ENCODE measurements at places on chromosomes 12 and 14.

GRCh38 chr12:53805791-53806190 is 54.0 kb upstream of the CISTR start:
- DNase-seq: no peak

GRCh38 chr12:49028666-49029275 is 10.2 kb upstream of the PRKAG1 start:
- DNase-seq: no peak

DNA sequence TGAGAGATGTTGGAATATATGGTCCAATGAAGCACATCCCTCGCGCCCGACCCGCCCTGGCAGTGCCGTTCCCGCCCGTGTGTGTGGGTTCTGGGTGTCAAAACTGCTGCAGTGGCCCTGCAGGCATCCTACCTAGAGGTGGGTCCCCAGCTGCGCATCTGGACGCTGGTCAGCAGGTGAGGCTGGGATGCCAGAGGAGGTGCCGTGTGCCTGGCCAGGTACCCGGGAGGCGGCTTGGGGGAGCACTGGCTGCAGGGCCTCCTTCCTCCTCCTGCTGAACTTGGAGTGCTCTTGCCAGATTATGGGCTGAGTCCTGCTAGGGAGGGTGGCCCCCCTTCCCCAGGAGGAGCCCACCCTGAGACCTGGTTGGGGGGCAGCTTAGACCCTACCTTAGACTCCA is 5.2 kb downstream of the MTA1 start:
- no peak for DNase-seq

DNA sequence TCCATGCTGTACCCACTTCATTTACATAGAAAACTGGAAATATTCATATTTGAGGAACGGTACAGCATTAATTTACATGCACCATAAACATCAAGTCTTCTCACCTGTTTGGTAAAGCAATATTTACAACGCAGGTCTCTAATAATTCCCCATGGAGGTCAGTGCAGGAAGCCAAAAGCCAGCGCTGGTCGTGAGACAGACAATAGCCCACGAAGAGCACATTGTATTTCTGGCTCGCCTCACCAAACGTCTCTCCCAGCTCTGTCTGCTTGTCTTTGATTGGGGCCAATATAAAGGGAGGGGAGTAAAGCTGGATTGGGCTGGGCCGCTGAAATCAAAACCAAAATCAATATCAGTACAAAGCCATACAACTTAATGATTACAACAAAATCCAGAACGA is 302.1 kb downstream of the MED13L start:
- DNase-seq: no peak

DNA sequence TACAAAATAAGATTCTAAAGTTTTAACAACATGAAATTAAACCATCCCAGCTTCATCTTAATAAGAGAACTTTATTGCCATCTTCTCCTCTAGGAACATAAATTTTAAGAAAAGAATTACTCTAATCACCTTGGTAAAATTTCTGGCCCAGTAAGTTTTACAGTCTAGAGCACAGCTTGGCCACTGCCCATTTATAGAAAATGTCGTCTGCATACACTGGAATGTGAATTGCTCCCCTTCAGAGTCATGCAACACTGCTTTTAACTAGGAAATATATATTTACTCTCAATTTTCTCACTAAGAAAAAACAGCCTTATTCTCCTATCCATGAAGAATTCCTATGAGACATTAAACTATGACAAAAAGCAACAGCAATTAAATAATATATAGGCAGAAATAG is 48.2 kb downstream of the KCNC2 start:
- no peak for DNase-seq

- no peak for DNase-seq
These were observed 1.1 kb downstream of the INHBE start for GRCh38 chr12:57456145-57456700.

GRCh38 chr14:91281346-91281745 is 36.8 kb upstream of the GPR68 start:
- no peak for DNase-seq

GRCh38 chr12:122610207-122610606 is 83.2 kb downstream of the KNTC1 start:
- DNase-seq: no peak

GRCh38 chr14:54808326-54809161 is 94.1 kb downstream of the GCH1 start:
- DNase-seq: no peak

- DNase-seq: no peak
These were observed 189.0 kb downstream of the SOX5 start for GRCh38 chr12:23760495-23760894.

- no peak for DNase-seq
These were observed 42.2 kb downstream of the CSRP2 start for GRCh38 chr12:76836633-76837032.

GRCh38 chr12:124147575-124147974 is 147.3 kb upstream of the RFLNA start:
- DNase-seq: no peak

- no peak for DNase-seq
These were observed 161.3 kb upstream of the CCND2 start for GRCh38 chr12:4112290-4112689.

- no peak for DNase-seq
These were observed 567.6 kb downstream of the BCL11B start for GRCh38 chr14:98704441-98704840.

- DNase-seq: no peak
These were observed 3.7 kb downstream of the MYL6 start for GRCh38 chr12:56161690-56162351.

DNA sequence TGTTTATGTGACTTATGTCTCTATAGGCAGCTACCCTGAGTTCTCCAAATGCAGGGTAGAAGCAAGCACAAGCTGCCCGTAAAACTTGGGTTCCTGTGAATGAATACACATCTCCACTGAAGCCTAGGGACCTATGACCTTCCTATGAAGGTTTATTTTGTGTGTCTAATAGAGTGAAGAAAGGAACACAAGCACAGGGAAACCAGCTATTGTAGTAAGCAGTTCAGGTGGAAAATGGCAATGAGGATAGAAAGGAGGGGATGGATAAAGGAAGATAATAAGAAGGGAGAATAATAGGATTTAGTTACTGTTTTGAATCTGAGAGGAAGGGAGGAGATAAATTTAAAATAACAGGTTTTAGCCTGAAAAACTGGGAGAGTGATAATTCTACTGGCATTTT is 2.4 kb downstream of the PFKM start:
- DNase-seq: no peak

- DNase-seq: no peak
These were observed 55.8 kb downstream of the RAD51B start for GRCh38 chr14:67875175-67876006.

DNA sequence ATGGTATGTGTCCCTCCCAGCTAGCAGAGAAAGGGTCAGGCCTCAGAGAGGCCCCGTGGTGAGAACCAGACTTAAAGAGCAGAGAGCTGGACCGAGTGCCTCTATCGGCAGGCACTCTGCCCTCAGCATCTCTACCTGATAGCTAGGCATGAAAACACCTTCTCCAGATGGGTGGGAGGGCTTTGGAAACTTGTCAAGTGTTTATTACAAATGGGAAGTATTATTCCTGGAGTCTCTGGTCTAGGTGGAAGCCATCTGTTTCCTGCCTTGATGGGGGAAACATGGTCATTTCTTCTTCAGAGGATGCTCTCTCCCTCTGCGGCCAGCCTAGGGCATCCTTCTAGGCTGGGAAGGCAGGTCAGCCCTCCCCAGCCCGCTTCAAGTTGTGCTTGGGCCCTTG is 2.3 kb downstream of the TMEM63C start:
- DNase-seq: no peak

DNA sequence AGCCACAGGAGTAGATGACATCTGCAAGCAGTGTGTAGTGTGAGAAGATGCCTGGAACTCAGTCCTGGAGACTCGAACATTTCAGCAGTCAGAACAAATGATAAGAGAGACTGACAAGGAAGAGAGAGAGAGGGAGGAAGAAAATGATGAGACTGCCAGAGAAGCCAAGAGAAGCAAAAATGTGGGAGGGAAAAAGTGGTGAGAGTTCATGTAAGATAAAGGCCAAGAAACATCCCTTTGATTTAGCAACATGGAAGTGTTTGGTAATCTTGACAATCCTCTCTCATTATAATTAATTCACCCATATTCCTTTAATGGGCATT is 42.6 kb downstream of the LIMA1 start:
- DNase-seq: no peak

DNA sequence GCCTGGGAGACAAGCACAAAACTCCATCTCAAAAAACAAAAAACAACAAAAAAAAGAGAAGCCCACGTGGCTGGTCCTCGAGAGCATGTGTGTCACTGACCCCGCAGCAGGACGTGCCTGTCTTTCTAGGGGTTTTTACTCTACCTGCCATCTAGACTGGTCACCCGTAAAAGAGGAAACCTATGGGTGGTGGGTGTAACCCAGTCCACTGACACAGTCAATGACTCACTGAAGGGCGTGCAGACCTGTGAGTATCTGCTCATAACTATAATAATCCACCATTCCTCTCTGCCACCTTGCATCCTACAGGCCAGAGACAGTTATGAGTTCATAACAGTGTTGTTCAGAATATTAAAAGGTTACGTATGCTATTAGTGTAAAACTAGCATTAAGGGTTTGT is 4.6 kb downstream of the GOLGA3 start:
- DNase-seq: no peak

DNA sequence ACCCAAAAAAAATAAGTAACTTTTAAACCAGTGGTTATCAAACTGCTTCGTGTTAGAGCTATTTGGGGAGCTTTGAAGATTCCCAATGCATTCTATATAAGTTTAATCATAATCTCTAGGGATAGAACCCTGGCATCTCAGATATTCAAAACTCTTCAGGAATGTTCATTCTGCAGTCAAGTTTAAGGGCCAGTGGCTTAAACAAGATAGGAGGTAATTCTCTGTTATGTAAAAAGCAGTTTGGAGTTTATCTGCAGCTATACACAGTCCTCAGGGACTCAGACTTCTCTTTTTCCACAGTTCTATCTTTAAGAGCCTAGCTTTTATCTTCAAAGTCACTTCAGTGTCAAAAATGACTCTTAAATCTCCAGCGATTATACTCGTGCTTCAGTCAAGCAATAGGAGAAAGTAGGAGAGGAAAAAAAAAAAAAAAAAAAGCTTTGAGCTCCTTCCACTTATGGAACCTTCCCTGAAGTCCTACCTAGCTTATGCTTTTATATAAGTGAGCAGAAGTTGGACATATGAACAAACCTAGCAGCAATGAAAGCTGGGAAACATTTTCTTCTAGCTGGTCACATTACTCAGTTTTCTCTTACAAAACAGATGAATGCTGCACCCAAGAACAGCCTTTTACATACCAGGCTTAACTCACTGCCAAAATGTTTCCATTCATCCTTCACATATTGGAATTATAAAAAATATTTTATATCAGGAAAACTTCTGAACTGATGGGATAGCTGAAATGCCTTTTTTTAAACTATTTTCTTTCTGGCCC is 302.8 kb downstream of the FSCB start:
- no peak for DNase-seq

DNA sequence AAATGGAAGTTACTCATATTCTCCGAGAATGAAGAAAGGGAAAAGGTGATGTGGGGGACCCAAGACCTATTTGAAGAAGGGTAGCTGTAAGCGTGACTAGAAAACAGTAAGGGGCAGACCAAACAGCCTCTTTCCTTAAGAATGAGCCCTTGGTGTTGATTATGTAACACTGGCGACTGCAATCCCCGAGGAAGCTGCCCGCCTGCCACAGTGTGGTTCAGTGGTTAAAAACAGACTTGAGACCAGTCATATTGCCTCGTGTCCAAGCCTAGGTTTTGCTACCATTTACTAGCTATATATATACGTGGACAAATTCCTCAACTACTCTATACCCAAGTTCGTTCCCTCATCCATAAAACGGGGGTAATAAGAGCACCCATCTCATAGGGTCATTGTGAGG is 49.1 kb downstream of the SSPN start:
- DNase-seq: no peak

- no peak for DNase-seq
These were observed 164.7 kb downstream of the RAD51B start for GRCh38 chr14:67984274-67984673.

DNA sequence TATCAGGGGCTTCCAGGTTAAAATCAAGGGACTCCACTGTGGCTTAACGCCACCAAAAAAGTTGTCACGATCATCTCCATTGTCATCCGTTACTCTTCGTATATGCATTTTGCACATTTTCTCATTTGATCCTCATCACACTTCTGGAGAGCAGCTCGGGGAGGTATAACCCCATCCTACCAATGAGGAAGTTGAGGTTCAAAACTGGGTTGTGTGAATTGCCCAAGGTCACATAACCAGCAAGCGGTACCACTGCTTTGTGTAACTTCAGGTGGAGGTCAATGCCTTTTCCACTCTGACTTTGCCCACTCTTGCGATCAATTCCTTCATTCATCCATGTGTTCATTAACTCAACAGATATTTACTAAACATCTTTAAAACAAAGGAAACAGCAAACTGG is 71.1 kb upstream of the CCND2 start:
- DNase-seq: no peak

- DNase-seq: no peak
These were observed 98.8 kb upstream of the PDE3A start for GRCh38 chr12:20269337-20270067.

DNA sequence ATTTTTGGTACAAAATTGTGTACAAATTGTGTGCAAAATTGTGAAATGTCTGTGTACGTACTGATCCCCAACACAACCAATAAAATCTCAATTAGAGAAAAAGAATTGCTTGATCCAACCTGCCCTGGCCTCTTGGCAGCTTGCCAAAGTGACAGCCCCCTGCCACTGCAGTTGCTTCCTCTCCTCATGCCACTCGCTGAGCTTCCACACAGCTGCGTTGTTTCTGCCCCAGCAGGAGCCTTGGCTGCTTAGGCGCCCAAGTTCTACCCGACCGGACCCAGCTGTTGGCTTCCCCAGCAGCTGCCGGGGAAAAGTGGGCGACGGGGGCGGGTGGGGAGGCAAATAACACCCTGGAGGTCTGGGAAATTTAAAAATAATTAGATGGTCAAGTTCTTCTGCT is 171.8 kb upstream of the ATF7IP start:
- DNase-seq: no peak

DNA sequence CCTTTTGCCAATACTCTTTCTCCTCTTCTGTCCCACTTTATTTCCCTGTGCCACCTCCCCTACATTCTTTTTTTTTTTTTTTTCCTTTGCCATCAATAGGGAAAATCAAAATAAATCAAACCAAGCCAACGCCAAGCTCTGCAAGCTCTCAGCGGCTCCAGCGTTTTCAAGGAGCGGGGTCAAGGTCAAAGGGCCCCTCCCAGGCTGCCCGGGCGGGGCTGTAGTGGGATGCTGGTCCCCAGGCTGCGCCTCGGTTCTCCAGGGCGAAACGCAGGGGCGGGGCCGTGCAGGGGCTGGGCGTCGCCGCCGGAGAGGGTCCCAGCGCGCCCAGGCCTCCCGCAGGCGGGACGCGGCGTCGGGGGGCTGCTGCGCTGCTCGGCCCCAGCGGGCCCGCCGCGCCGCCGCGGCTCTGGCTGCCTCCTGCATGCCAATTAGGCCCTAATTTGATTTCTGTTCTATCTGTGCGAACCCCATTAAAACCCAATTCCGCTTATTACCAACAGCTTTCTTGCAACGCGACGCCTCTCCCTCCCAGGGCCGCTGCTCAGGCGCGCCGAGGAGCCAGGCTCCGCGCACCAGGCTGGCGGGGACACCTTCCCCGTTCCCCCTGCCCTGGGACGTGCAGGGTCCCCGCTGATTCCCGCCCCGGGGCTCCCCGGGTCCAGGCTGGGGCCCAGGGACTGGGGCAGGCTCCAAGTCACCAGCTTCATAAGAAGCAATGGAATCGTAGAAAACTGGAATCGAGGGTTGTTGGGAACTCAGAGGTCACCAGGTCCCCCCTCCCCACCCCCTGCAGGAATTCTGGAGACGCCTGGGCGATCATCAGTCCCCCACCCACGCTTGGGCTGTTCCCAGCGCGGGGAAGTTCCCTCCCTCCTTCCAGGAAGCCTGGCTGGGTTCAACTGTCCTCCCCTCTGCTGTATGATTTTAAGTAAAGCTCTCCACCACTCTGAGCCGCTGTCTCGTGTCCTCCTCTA is 50.7 kb upstream of the MAP1LC3B2 start:
- DNase-seq: peak; percentile 58
